ENCODE measurements at places on chromosomes 5 and 9.

DNA sequence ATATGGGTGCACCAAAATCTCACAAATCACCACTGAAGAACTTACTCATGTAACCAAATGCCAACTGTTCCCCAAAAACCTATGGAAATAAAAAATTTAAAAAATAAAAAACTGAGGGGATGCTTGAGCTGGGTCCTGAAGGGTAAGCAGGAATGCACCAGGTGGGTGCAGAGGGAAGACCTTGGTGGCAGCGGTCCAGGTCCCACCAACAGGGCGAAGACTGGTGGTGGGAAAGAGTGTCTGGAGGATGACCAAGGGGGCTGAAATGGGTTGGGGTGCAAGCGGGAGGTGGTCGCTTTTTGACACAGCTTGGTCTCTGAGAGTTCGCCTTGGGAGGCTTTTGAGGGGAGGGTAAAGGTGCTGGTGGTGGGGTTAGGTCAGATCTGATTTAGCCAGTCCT, 3.3 kb upstream of the DAB2IP start:
- no peak overlapping the region for H3K27ac ChIP-seq
- H3K27me3 ChIP-seq, result no peaks in the 10 kb centered on the region
- no peaks in the 10 kb centered on the region for H3K36me3 ChIP-seq
- DNase-seq, result no peak

- DNase-seq, result no peak
- H3K36me3 ChIP-seq, result no peaks in the 10 kb centered on the region
- H3K4me1 ChIP-seq, result no peaks in the 10 kb centered on the region
- peaks cover 39% of the 10 kb centered on the region for H3K27me3 ChIP-seq
- H3K4me3 ChIP-seq, result no peak overlapping the region
- H3K27ac ChIP-seq, result no peak overlapping the region
Observed at GRCh38 chr9:21744320-21744719, 58.1 kb upstream of the MTAP start.

DNA sequence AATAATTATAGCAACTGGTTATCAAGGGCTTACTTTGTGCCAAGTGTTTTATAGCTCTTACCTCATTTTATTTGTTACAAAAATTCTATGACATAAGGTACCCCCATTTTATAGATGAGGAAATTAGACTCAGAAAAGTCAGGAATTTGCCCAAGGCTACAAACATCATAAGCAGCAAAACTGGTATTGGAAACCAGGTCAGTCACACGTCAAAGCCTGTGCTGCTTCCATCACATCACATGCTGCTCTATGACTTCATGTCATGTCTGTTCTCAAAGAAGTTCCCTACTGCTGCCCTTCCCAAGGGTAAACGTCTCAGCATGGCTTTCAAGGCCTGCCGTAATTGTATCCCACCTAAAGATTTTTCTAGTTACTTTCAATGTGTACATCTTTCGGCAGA, 6.9 kb upstream of the KIF2A start:
- H3K27ac ChIP-seq, result no peak overlapping the region
- no peaks in the 10 kb centered on the region for H3K36me3 ChIP-seq
- no peaks in the 10 kb centered on the region for H3K27me3 ChIP-seq
- no peaks in the 10 kb centered on the region for H3K4me1 ChIP-seq
- H3K4me3 ChIP-seq, result no peak overlapping the region

GRCh38 chr5:160438316-160439204, 16.9 kb downstream of the PTTG1 start:
- no peaks in the 10 kb centered on the region for H3K36me3 ChIP-seq
- H3K27me3 ChIP-seq, result no peaks in the 10 kb centered on the region
- peaks cover 1% of the 10 kb centered on the region for H3K4me1 ChIP-seq
- H3K4me3 ChIP-seq, result peak overlapping the region; percentile 20
- no peak overlapping the region for H3K27ac ChIP-seq

- no peak overlapping the region for H3K27ac ChIP-seq
- no peaks in the 10 kb centered on the region for H3K36me3 ChIP-seq
- H3K27me3 ChIP-seq, result no peaks in the 10 kb centered on the region
Observed at GRCh38 chr9:99398241-99398640, 176.2 kb downstream of the SEC61B start.

- no peaks in the 10 kb centered on the region for H3K36me3 ChIP-seq
- no peak overlapping the region for H3K27ac ChIP-seq
- H3K4me3 ChIP-seq, result no peak overlapping the region
- no peaks in the 10 kb centered on the region for H3K27me3 ChIP-seq
- H3K4me1 ChIP-seq, result no peaks in the 10 kb centered on the region
Observed at GRCh38 chr5:163385271-163385670, 52.1 kb upstream of the CCNG1 start.

DNA sequence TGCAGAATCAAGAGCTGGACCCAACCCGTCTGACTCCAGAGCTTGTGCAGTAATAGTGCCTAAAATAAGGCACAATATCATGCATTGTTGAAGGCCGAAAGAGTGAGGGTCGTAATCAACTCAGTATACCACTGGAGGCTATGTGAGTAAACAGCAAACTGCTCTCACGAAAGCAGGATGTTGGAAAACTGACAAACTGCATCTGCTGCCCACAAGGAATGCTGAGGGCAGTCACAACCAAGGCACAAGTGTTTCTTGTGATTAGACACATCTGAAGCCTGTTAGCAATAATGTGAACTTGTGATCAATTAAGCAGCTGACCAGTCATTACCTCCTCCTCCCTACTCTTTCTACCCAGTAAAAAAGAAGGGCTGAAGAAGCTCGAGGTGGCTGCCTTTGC, 48.8 kb downstream of the TRPM3 start:
- 0 out of 2 replicates have a peak, but pooled peaks cover 1% of the 10 kb centered on the region for H3K4me1 ChIP-seq
- H3K27me3 ChIP-seq, result no peaks in the 10 kb centered on the region

- H3K36me3 ChIP-seq, result no peaks in the 10 kb centered on the region
- no peaks in the 10 kb centered on the region for H3K27me3 ChIP-seq
- no peak overlapping the region for H3K4me3 ChIP-seq
- DNase-seq, result no peak
- no peak overlapping the region for H3K27ac ChIP-seq
- no peaks in the 10 kb centered on the region for H3K4me1 ChIP-seq
Observed at GRCh38 chr5:104146652-104147051, 584.1 kb upstream of the NUDT12 start.
